ENCODE measurements at places on chromosomes 7 and 10. TPM values are rescaled to one million over a fixed set of nuclear protein-coding genes. Genes with fewer than 3 reads are reported as not detected.

DNA sequence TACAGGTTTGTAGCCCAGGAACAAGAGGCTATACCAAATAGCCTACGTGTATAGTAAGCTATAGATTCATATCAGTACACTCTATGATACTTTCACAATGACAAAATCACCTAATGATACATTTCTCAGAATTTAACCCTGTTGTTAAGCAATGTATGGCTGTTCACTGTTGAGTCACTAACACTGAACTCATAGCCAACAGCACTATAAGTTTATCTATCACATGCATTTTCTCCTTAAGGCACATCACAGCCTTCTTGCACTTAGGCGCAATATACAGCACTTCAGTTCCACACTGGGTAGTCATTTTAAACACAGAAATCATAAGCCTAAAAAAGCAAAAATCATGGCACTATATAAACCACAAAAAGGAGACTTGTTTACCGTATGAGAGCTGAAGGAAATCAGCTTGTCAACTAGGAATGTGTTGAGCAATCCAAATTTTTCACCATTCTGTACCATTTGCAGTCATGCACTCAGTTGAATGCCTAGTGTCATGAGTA is 45.6 kb downstream of the ZNF438 start:
- DNase-seq = no peak

GRCh38 chr7:34281260-34281659 is 375.9 kb downstream of the BMPER start:
- no peak for DNase-seq

GRCh38 chr7:128135515-128136214 is 104.4 kb upstream of the LRRC4 start:
- DNase-seq = peak; percentile 62

GRCh38 chr7:151461096-151461941 is 21.4 kb upstream of the CRYGN start:
- no peak for DNase-seq

- no peak for DNase-seq
Measured at GRCh38 chr10:85645926-85646711, 720.5 kb downstream of the GRID1 start.

GRCh38 chr7:25694699-25695098 is 457.3 kb upstream of the NFE2L3 start:
- DNase-seq = no peak

- no peak for DNase-seq
Measured at GRCh38 chr7:112023786-112024185, 182.4 kb downstream of the DOCK4 start.

MYH16 gene
- not detected for total RNA-seq

AQP1 gene
- 16.6 TPM for total RNA-seq

CAV2 gene
- total RNA-seq = 28.4 TPM

- DNase-seq = no peak
Measured at GRCh38 chr10:32471232-32471631, 25.3 kb downstream of the CCDC7 start.

ZNF425 gene
- total RNA-seq = 1.1 TPM

GPR146 gene
- total RNA-seq = 28.1 TPM

- no peak for DNase-seq
Measured at GRCh38 chr7:83850125-83850524, 201.2 kb upstream of the SEMA3E start.

GRCh38 chr10:99661377-99661763 is 2.1 kb downstream of the ENTPD7 start:
- DNase-seq = no peak

- no peak for DNase-seq
Measured at GRCh38 chr7:70657571-70657970, 474.4 kb upstream of the GALNT17 start.

NFE2L3 gene
- 0.45 TPM for total RNA-seq

DNA sequence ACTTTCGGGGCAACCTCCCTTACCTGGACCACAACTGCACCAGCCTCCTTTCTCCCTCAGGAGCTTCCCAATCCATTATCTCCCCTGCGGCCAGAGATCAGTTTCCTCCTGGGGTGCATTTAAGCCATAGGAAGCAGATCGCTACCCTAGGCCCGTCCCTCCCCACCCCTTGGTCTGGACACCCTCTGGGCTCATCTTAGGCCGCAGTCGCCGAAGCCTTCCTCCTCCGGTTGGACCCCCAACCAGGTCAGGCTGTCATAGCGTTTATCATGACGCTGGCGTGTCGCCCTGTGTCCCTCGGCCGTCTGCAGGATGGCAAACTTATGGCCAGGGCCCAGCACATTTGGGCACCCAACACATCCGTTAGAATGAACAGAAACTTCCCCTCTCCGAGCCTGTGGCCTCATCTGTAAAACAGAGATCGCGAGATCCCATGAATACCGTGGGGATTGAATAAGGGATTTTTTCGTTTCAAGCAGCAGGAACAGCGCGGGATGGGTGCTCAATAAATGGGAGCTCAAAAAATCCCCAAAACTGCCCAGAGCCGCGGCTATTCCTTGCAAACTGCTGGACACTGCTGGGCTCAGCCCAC is 669 bp upstream of the AP5Z1 start:
- DNase-seq = no peak

GRCh38 chr10:2541176-2541575 is 526.2 kb upstream of the PFKP start:
- DNase-seq = no peak

DNA sequence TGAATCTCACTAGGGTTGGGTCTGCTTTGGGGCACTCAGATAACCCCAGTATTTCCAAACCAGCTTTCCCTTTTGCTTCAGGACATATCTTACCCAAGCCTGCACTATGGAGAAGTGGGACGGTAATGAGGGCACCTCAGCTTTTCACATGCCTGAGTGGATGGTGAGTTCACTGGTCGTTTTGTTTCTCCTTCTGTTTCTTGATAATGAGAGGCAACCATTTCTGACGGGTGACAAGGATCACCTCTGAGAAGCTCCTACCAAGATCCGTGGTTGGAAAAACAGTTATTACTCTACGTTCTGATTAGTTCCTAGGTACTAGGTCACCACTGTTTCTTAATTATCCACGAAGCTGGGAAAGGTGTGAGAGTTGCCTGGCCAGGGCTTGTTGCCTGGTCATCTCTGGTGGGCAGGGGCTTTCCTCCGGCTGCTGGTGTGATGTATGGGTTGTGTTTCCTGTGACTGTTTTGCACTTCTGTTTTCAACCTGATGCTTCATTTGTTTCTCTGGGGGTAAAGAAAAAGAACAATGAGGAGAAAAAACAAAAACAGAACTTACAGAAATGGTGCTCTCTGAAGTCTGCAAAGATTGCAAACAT is 65.7 kb upstream of the STRIP2 start:
- DNase-seq = no peak

KEL gene
- total RNA-seq = 0.28 TPM

DNA sequence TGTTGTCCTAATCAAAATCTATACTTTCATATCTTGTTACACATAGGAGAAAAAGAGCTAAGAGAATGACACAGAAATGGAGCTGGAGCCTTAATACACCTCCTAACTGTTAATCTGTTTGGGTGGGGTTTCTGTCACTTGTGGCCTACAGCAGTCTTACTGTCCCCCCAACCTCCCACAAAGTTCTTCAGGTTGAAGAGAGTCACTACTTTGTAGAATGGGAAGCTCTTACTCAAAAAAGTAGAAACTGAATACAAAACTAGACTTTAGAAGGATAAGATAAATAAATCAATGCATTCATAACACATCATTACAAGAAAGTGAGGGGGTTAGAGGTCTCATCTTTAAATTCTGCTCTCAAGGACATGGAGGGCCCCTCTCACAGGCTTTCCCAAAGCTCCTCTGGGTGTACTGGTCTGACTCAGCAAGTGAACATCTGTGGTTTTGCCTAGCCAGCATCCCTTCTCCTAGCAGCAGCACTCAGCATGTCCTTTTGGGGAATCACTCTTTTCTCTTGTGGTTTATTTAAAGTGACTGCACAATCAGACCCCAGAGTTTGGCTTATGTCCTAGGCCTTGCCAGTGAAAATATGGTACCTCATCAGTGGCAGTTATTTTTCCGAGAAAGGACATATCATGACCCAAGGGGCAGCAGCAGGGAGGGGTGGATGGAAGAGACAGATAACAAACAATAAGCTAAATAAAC is 2.0 kb upstream of the BLVRA start:
- no peak for DNase-seq

All from left lobe of liver (tissue), 2 donors.